ENCODE measurements at places on chromosomes 2 and 18. TPM values are rescaled to one million over a fixed set of nuclear protein-coding genes. Genes with fewer than 3 reads are reported as not detected.
A peak's percentile ranks its signal among the peaks of the same experiment; 100 is the strongest.

DNA sequence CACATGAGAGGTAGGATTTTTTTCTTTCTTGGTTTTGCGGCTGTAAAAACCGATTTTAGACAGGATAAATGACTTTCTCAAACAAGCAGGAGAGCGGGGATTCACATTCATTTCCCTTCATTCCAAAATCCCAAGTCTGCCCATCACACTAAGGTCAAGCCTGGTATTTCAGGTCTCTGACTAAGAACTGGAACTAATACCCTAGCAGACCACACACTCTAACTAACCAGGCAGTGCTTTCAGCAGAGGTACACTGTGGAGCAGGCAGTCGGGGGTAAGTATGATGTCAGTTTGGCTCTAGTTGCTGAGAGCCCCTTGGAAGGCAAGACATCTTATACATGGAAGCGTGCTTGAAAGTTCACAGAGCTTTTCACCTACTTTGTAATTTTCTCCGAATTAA lies 128.1 kb upstream of the LHCGR start:
- no peak for DNase-seq

Gene KRTCAP3
- total RNA-seq = 29.9 TPM

DNA sequence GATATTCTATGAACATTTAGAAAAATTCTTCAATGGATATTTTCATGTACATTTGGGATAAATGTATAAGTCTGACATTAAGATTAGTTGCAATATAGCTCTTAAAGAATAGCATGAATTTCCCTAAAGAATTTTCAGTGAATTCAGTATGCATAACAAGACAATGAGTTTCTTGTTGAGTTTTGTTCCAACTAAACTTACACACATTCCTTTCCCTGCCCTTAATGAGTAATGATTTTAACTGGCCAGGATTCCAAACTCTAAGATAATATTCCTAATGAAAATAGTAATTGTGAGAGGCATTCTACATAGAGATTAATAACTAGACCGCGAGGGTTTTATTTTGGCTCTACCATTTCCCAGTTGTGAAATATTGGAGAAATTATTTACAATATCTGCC lies 390.3 kb upstream of the GALNT5 start:
- DNase-seq = no peak

- DNase-seq = no peak
These were observed 182.3 kb downstream of the INO80D start for GRCh38 chr2:205903549-205904129.

DNA sequence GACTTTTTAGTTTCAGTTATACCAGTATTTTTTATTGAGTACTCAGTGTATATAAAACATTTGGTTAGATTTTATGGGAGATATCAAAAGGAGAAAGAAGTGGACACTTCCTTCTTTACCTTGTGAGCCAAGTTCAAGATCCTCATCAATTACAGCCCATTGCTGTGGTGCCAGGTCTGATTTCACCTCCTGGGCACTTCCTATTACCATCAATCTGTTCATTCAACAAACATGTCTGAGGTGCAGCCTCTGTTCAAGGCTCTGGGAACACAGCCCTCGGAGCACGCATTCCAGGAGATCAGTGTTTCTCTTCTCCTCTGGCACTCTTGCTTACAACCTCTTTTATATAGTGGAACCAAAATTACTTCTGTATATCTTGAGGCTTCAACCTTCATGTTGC lies 171.4 kb upstream of the ALPP start:
- no peak for DNase-seq

- DNase-seq = no peak
These were observed 244.7 kb upstream of the MMADHC start for GRCh38 chr2:149832324-149832723.

- DNase-seq = no peak
These were observed 103.1 kb downstream of the ZNF532 start for GRCh38 chr18:58967751-58968254.

GRCh38 chr2:175180701-175181103 lies 808 bp downstream of the ATP5MC3 start:
- DNase-seq = peak; percentile 24

DNA sequence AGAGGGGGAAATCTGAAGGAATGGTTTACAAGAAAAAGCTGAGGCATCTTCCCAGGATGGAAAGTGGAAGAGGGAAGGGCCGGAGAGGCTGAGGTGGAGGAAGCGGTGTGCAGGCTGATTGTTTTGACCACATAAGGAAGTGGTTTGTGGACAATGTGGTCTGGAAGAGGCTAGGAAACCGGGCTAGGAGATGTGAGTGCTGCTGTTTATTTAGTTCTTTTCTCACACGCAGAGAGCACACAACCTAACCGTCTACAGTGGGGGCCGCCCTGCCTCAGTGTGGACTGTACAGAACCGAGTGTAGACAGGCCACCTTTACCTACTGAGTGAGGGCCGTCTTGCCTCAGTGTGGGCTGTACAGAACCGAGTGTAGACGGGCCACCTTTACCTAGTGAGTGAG lies 251.7 kb upstream of the PXDN start:
- DNase-seq = no peak

- no peak for DNase-seq
These were observed 85.9 kb downstream of the SMAD7 start for GRCh38 chr18:48864876-48865275.

- DNase-seq = no peak
These were observed 38.8 kb downstream of the CABYR start for GRCh38 chr18:24177499-24178133.

- DNase-seq = no peak
These were observed 258.4 kb downstream of the LOXHD1 start for GRCh38 chr18:46398625-46399024.

DNA sequence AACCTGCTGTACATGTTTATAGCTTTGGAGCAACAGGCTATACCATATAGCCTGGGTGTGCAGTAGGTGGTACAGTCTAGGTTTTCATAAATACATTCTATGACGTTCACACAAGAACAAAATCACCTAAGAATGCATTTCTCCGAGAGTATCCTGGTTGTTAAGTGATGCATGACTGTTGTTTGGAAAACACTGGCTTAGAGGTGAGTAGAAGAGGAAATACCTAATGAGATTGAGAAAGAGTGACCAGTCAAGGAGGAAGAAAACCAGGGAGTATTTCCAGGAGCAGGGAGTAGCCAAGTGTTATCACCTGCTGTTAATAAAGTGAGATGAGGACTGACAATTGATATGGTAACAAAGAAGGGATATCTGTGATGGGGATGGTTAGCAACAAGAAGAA lies 2.9 kb upstream of the ZNF892 start:
- DNase-seq = no peak

Gene ABCG8
- 0.06 TPM for total RNA-seq

Gene XDH
- 0.52 TPM for total RNA-seq

GRCh38 chr18:58364876-58365528 lies 263.9 kb downstream of the ALPK2 start:
- DNase-seq = no peak

DNA sequence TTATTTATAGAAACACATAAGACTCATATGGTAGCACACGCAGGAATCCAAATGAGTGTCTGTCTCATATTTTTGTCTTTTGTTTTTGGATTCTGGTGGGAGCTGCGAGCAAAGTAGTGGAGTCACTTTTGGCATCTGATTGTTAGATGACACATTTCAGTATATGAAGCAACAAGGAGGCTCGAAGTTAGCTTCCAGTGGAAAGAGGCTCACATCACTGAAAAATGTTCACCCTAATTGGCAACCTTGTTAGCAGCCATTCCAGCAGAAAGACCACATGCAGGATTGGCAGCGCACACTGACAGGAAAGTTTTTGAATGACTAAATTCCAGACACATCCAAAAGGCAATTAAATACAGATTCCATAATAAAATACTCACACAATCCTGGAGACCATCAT lies 87.4 kb downstream of the MYT1L start:
- DNase-seq = no peak

DNA sequence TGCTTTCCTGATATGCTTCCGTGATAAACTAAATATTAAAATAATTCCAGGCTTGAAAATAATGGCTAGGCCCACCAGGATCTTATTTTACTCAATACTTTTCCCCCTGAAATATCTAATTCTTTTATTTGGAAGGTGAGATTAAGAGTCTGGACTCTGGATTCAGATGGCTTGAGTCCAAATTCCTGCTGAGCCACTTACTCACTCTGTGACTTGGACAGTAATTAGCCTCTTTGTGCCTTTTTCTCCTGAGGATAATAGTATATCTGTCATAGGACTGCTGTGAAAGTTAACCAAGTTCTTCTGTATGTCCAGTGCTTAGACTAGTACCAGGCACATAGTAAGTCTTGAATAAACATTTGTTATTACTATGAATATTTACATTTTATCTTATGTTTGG lies 127.3 kb upstream of the ERBB4 start:
- no peak for DNase-seq

DNA sequence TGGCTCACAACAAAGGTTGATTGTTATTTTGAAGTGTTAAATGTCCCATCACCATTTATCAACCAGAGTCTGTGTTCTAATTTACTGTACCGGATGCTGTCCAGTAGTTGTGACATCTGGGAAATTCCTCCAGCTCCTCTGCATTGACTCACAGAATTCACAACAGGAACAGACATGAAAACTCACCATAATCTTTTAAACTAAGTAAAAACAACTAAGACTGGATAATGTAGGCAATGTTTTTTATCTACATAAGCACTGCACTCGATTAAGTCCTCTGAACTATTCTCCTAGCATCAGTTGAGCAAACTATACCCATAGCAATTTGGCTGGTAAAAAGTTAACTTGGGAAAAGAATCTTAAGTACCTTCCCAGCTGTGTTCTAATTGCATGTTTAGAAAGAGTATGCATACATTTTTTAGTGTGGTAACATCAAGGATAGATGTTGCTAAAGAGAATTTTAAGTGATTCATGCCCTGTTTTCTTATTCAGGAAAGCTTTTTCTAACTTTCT lies 42.9 kb upstream of the MYO1B start:
- no peak for DNase-seq

Gene FBLN7
- 0.81 TPM for total RNA-seq

GRCh38 chr2:239775623-239776435 lies 249.3 kb downstream of the NDUFA10 start:
- no peak for DNase-seq

DNA sequence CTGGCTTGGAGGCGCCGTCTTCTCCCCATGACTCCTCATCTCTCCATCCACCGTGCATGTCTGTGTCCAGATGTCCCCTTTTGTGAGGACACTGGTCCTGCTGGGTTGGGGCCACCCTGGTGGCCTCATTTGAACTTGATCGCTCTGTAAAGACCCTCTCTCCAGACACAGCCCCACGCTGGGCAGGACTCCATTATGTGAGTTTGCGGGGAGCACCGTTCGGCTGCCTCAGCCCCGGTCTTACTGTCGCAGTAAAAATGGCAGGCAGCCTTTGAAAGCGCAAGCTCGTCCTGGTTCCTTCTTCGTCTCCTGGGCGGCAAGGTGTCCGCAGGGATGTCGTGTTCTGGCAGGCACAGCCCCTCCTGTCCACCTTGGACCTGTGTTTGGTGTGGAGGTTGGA lies 17.7 kb downstream of the NFATC1 start:
- no peak for DNase-seq

GRCh38 chr2:146270618-146271017 lies 1574.2 kb upstream of the ACVR2A start:
- DNase-seq = no peak

- no peak for DNase-seq
These were observed 208.9 kb downstream of the LPIN1 start for GRCh38 chr2:11955314-11955713.

Gene ARHGAP15
- 5.2 TPM for total RNA-seq

DNA sequence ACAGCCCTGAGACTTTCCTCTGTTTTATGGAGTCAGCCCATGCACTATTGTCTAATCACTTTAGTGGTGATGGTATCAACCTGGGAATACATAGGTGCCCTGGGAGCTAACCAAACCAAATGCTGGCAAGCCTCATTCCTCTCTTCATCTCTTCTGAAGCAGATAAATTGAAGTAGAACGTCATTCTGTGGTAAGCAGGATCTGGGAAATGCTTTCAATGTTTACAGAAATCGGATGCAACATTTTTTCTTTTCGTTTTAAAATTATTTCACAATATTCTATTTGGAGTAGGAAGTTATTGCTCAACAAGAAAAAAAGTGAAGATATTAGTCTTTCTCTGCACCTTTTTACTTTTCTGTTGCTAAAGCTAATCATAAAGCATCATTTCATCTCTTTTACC lies 114.2 kb downstream of the RBMS1 start:
- no peak for DNase-seq

DNA sequence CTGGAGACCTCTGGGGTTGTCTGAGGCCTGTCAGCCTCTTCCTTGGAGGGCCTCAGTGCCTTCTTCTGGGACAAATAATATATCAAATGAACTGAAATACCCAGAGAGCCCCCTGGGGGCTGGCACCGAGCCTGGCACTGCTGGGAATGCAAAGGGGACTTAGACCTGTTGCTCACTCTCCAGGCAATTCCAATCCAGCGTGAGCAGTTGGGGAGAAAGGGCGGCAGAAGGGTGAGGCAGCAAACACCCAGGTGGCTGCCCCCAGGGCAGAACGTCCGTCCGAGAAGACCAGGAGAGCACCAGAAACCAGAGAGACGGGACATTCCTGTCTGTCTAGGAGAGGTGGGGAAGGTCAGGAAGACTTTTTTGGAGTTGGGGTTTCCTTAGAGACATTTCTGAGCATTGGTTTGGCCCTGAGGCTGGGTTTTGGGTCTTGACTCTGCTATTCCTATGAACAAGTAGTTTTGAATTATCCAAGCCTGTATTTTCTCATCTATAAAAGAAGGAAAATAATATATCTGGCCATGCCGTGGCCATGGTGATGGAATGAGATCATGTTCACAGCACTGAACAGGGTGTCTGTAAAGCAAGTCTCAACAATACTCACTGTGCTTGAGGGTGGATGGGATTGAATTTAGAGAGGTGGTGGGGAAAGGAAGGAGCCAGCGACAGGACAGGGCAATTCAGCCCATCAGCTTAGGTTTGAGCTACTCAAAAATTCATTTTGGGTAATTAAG lies 44.3 kb upstream of the ZBTB7C start:
- DNase-seq = no peak

DNA sequence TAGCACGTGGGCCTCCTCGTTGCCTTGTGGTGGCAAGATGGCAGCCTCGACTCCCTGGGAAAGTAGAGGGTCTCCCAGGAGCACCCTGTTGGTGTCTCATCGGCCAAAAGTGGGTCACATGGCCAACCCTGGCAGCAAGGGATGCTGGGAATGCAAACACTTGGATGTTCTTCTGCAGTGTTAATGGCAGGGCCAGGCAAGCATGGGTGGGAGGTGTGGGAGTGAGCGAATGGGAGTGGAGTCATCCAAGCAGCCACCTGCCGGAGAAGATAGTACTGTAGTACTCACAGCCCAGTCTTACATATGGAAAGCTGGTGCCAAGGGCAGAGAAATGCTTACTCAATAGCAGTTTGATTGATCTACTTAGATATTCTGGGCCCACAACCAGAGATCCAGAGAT lies 122.2 kb downstream of the INHBB start:
- no peak for DNase-seq

DNA sequence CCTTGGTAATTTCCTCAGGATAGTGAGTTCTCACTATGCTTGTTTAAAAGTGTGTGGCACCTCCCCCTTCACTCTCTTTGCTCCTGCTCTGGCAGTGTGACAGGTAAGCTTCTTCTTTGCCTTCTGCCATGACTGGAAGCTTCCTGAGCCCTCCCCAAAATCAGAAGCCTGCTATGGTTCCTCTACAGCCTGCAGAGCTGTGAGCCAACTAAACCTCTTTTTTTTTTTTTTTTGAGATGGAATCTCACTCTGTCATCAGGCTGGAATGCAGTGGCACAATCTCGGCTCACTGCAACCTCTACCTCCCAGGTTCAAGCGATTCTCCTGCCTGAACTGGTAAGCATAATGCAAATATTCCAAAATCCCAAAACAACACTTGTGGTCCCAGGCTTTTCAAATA lies 80.0 kb downstream of the SOWAHC start:
- DNase-seq = no peak
